H4 (cell line): ENCODE measurements at places on chromosomes 13 and 19. TPM values are rescaled to one million over a fixed set of nuclear protein-coding genes. Genes with fewer than 3 reads are reported as not detected.

- DNase-seq, result peak; percentile 19
Observed at GRCh38 chr13:57558051-57558467, 73.5 kb upstream of the PCDH17 start.

GRCh38 chr19:53880711-53881481 is 1.1 kb upstream of the PRKCG start:
- no peak for DNase-seq

- DNase-seq, result no peak
Observed at GRCh38 chr13:83761631-83762030, 120.6 kb downstream of the SLITRK1 start.

GRCh38 chr13:36341718-36342117 is 4.5 kb downstream of the SPART start:
- DNase-seq, result no peak

- no peak for DNase-seq
Observed at GRCh38 chr13:52053460-52053859, 29.0 kb downstream of the UTP14C start.

DNA sequence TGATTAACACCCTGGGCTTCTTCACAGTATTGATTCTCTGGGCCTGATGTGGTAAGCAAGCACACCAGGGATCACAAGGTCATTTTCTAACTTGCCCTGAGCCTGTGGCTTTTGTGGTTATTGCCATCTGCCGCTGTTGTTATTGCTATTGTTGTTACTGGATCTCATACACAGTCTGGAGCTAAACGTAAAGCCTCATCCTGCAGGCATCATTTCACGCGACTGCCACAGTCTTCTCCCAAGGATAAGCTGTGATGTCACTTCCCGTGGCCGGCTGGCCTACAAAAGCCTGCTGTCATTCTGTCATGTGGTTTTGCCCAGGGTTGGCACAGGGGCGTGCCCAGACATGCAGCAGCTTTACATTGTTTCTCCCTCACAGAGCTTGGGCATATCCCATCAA is 154.0 kb upstream of the GPR12 start:
- DNase-seq, result peak; percentile 94

GRCh38 chr19:39299404-39299803 is 3.2 kb downstream of the IFNL1 start:
- no peak for DNase-seq

- DNase-seq, result no peak
Observed at GRCh38 chr19:48645620-48646000, 377 bp downstream of the CA11 start.

DNA sequence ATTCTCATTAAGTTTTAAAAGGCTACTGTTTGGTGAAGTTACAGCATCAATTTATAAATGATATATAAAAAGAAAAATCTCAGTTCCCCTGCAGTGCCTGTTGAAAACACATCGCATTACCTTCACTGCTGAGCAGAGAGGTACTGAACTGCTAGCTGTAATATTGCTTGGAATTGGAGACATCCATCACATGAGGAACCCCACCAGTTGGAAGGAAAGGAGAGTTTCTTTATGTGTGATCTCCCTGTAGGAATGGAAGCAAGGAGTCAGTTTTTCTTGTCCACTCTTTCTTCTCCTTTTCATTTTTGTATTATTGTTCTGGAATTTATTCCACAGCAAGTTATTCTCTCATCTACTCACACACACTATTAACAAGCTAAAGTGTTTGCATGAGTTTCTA is 1586.0 kb upstream of the PRR20A start:
- no peak for DNase-seq

DNA sequence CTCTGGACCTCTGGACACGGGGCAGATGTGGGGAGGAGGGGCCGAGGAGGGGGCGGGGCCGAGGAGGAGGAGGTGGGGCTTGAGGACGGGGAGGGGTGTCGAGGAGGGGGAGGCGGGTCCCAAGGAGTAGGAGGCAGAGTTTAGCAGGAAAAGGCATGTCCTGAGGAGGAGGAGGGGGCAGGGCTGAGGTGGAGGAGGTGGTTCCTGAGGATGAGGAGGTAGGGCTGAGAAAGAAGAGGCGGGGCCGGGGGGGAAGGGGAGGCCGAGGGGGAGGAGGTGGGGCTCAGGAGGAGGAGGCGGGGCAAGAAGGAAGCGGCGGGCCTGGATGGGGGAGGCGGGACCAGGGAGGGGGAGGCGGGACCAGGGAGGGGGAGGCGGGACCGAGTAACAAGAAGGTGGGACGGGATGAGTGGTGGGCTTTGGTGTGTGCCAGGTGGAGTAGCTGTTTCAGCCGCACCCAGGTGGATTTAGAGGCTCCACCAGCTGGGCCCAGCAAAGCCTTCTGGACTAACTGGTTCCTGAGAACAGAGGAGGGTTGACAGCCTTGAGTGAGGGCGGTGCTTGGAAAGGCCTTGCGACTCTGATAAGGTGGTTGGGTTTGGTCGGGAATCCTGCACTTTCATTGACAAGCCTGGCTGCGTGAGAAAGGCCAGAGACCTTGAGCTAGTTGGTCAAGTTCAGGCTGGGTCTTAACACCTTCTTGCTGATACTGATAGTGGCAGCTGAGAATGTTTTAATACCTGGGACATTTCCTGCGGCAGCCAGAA is 7.7 kb downstream of the TECR start:
- DNase-seq, result no peak

DNA sequence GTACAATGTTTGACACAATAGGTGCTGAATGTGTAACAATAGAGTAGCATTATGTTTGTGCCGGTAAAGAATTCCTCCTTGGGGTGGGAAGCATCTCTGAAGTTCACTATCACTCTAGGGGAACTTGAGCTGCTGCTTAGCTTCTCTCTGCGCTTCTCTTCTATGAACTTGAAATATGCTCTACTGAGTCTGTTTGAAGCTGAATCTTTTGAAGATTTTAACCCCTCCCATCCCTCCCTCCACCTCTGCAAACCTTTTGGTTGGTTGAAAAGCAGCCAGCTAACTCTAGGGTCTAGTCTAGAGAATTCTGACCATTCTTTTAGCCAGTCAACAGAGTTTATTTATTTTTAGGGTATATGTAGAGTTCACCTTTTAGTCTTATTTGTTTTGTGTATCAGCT is 2.5 kb downstream of the PCCA start:
- no peak for DNase-seq

- no peak for DNase-seq
Observed at GRCh38 chr13:87736849-87737385, 65.7 kb downstream of the SLITRK5 start.

GRCh38 chr19:16591803-16592556 is 19.8 kb upstream of the SLC35E1 start:
- DNase-seq, result no peak

DNA sequence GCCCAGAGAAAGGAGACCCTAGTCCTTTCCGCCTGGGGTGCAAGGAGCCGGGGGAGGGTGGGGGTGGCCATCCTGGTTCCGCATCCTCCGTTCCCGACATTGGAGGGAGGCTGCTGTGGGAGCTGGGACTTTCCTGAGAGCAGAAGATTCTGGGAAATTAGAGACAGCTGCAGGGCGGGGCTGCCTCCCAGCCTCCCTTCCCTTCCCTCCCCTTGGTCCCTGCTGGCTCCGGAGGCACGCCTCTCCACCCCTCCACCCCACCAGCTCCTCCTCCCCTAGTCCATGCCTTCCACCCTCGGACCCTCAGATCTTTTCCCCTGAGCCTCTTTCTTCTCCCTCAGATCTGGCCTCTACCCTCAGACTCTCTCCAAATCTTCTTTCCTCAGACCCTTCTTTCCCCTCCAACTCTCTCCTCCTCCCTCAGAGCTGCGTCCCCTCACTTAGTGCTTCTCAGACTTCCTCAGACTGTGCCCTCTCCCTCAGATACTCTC is 3.1 kb upstream of the BCL3 start:
- DNase-seq, result peak; percentile 80

DNA sequence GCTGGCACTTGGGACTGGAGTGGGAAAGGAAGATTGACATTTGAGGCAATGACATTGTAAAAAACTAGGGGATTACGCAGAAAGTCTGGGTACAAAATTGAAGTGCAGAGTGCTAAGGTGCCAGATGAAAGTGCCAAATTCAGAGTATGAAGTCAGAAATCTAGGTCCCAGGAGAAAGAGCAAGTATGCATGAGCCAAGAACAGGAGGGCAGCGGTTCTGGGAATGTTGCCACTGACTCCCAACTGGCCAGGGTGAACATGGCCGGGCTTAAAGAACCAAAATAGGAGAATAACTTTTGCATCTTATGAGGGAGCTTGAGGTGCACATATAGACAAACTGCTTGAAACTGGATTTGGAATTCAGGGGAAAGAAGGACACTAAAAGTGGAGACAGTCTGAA is 495.8 kb upstream of the KLF12 start:
- DNase-seq, result no peak

GRCh38 chr19:6253954-6254733 is 25.6 kb downstream of the MLLT1 start:
- DNase-seq, result no peak

DNA sequence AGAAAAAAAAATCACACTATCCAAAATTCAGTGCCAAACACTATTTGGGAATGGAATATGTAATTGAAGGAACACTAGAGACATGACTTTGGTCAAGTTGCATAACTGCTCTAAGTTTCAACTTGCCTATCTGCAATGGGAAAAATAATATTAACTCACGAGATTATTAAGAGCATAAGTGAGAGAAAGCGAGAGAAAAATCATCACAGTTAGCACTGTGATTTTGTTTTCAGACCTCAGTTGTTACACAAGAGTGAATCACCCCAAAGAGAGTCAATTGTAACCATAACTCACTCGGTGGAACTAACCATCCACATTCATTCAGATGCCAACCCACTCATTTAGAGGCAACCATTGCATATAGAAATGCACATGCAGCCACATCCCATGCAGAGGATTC is 147.1 kb downstream of the NHLRC3 start:
- no peak for DNase-seq

- no peak for DNase-seq
Observed at GRCh38 chr13:79883216-79883615, 402.3 kb downstream of the NDFIP2 start.

DNA sequence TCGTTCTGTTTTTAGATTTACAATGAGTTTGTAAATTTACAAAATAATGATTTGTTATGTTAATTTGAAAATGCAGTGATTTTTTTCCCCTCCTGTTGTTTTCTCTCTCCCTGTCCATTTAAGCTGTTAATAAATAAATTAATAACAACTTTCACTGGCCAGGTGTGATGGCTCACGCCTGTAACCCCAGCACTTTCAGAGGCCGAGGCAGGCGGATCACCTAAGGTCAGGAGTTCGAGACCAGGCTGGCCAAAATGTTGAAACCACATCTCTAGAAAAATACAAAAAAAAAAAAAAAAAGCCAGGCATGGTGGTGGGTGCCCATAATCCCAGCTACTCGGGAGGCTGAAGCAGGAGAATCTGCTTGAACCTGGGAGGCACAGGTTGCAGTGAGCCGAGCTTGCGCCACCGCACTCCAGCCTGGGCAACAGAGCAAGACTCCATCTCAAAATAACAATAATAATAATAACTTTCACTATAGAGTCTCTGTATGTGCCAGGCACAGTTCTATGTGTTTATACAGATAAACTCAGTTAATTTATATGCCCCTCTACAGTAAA is 229.2 kb upstream of the ARGLU1 start:
- DNase-seq, result no peak

- no peak for DNase-seq
Observed at GRCh38 chr13:70856711-70857110, 748.5 kb upstream of the KLHL1 start.

GRCh38 chr13:30418075-30418716 is 4.1 kb upstream of the UBE2L5 start:
- DNase-seq, result no peak

DNA sequence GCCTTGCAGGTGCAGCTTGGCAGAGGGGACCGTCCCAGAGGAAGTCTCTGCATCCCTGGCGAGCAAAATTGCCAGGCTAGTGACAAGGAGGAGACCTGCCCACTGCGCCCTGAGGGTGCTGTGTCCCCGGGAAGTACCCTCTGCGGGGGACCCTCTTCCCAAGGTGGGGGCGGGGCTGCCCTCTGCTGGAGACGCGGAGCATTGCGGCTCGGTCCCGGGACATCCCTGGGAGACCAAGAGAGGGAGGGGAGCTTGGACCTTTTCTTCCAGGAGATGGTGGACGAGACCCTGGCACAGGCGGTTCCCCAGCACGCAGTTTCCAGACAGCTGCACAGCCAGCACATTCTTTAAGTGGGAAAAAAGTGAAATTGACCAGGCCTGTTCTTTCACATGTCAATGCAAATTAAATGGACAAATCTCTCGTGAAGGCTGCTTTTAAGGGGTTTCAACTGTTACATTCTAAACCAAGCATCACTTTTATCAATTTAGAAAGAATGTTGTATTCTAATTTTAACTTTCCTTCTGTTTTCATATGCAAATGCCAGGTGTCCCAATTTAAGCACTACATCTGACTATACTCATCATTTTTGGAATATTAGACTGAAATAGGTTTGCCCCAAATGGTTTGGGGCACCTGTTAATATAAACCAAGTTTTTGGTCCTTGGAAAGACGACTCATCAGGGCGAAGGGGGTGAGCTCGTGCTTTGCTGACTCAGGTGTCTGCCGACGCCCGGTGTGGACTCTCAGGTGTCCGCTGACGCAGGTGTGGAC is 60.7 kb downstream of the MCF2L start:
- DNase-seq, result no peak

DNA sequence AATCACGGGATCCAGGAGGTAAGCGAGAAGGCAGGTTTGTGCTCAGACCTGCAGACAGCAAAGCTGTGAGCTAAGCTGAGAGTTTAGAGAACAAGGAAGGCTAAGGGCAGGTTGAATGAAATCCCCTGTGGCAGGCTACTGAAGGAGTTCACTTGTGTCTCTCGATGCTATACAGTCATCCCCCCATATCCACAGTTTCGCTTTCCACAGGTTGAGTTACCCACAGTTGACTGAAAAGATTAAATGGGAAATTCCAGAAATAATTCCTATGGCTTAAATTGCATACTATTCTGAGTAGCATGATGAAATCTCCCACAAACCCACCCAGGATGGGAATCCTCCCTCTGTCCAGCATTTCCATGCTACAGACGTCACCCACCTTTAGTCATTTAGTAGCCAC is 49.6 kb downstream of the ABCC4 start:
- DNase-seq, result no peak

GRCh38 chr13:79990048-79990447 is 350.9 kb downstream of the SPRY2 start:
- no peak for DNase-seq

DNA sequence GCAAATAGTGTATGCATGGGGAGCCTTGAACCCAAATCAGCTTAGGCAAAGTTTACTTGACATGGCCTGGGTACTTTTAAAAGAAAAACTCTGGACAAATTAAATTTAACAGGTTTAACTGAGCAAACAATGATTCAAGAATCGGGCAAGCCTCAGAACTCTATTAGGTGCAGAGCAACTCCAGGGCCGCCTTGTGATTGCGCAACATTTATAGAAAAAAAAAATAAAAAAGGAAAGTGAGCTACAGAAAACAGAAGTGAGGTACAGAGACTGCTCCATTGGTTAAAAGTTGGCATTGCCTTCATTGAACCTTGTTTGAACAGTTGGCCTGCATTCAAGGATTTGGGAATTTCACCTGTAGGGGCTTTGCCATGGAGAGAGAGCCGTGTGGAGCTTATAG is 421.0 kb upstream of the TSHZ3 start:
- no peak for DNase-seq

The ZNF560 gene
- 0.02 TPM in 1 of 2 replicates, not detected in the other for total RNA-seq

The CRB3 gene
- not detected in 2 replicates for total RNA-seq

The AXL gene
- 97.8 and 105 TPM in 2 replicates for total RNA-seq

The ZNF728 gene
- total RNA-seq, result 0.10 and 1.6 TPM in 2 replicates

The ZNF888 gene
- 7.3 and 7.6 TPM in 2 replicates for total RNA-seq

The VPS36 gene
- total RNA-seq, result 17.9 and 26.7 TPM in 2 replicates

The ZNF536 gene
- total RNA-seq, result 0.02 and 0.41 TPM in 2 replicates

The ATXN8OS gene
- not detected in 2 replicates for total RNA-seq

The TEX101 gene
- total RNA-seq, result not detected in 2 replicates

The CLEC4M gene
- not detected in 2 replicates for total RNA-seq

The CYP2A6 gene
- total RNA-seq, result not detected in 2 replicates

The SEMA6B gene
- 7.5 and 8.4 TPM in 2 replicates for total RNA-seq
